GM04503 (cell line): ENCODE measurements at places on chromosomes 7 and 10.

DNA sequence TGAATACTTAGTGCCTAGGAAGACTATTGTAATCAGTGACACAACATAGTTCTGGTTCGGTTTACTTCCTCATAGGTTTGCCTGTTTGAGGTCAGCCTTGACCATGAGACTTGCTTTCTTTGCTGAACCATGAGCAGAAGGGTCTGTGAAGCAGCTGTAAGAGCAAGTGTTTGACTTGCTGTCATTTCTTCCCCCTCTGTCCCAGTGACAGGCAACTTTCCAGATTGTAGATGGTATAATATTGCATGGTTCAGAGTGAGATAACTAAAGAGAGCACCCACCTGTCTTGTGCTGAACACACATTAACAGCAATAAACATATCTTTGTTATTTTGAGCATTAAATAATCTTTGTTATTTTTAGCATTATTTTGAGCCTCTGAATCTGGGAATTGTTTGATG is 9.3 kb upstream of the RTKN2 start:
- no peak for DNase-seq

GRCh38 chr10:5655121-5655520 is 11.3 kb downstream of the ASB13 start:
- DNase-seq, result no peak

GRCh38 chr7:115722302-115722977 is 308.1 kb downstream of the TFEC start:
- DNase-seq, result no peak

- DNase-seq, result no peak
These were observed 553.3 kb downstream of the MDFIC start for GRCh38 chr7:115475206-115475605.

DNA sequence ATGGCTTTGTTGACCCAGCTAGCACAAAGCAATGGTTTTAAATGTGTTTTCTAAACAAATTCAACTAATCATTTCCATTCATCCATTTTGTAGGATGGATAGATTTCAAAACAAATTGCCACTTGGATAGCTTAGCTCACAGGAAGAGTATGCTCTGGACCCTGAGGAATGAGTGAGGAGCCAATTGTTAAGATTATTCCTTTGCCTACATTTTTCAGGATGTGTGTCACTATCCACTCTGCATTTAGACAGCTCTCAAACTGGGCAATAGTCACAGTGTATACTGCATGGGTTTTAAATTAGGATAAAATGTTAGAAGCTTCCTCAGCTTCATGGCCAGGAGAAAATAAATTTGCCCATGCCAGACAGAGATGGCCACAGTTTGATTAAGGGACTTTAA is 605.6 kb upstream of the TEX47 start:
- peak; percentile 1 for DNase-seq

GRCh38 chr7:2018569-2019460 is 213.9 kb downstream of the MAD1L1 start:
- DNase-seq, result peak; percentile 55

GRCh38 chr10:103668351-103669242 is 175.1 kb downstream of the NEURL1 start:
- DNase-seq, result no peak

GRCh38 chr7:42964293-42964692 is 32.1 kb downstream of the MRPL32 start:
- DNase-seq, result no peak

- DNase-seq, result no peak
These were observed 78.7 kb upstream of the EN2 start for GRCh38 chr7:155378959-155379871.

- DNase-seq, result no peak
These were observed 40.9 kb upstream of the HPS1 start for GRCh38 chr10:98487649-98488048.

GRCh38 chr10:102677331-102678067 is 33.2 kb downstream of the TRIM8 start:
- no peak for DNase-seq

DNA sequence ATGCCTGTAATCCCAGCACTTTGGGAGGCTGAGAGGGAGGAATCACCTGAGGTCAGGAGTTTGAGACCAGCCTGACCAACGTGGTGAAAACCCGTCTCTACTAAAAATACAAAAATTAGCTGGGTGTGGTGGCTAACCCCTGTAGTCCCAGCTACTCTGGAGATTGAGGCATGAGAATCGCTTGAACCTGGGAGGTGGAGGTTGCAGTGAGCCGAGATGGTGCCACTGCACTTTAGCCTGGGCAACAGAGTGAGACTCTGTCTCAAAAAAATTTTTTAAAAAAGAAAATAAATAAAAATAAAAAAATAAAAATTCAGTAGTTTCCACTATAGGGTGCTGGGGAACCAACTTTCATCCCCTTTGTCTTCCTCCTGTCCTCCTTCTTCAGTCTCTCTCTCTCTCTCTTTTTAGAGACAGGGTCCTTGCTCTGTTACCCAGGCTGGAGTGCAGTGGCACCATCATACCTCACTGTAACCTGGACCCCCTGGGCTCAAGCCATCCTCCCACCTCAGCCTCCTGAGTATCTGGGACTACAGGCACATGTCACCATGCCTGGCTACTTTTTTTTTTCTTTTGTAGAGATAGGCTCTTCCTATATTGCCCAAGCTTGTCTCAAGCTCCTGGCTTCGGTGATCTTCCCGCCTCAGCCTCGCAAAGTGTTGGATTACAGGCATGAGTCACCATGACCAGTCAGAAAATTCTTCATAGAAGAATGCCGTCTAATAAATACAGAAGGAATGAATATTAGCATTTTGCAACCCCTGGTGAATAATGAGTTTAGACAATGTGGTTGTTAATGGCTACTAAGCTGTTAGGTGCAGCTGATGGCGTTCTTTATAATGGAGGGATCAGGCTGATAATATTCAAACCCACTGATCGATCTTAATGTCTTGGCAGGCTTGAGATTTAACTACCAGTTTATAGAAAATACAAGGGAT is 20.6 kb downstream of the RBM20 start:
- DNase-seq, result peak; percentile 67

- DNase-seq, result no peak
These were observed 103.7 kb downstream of the HECTD2 start for GRCh38 chr10:91513598-91514424.

- no peak for DNase-seq
These were observed 66.8 kb downstream of the ADAM12 start for GRCh38 chr10:126321440-126321839.

DNA sequence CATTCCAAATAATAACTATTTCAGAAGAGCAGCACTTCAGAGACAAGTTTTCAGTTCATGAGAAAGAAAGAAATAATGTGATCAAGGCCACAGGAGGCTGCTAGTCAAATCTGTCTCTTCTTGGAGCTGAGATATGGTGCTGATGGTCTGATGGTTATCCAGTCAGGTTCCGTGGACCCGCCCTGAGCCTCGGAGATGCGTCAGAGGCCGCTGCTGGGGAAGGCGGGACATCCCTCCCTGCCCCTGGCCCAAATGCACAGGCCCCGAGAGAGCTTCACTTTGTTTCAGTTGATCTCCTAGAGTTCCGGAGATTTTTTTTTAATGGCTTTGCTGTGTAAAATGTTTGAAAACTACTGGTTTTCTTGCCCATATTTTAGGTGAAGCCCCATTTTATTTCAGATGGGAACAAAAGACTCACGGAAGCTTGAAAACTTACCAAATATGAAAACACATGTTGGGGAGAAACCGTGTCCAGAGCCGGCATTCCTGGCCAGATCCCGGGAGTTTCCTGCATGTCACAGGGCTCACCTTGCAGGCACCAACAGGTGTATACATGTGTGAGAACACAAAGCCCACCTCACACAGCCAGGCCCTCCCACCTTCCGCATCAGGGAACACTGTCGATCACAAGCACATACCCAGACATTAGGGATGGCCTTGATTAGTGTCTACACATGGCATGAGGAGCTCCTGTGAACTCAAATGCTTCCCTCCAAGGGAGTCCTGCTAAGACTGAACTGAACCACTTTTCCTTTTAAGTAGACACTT is 499.0 kb downstream of the TCERG1L start:
- DNase-seq, result no peak

DNA sequence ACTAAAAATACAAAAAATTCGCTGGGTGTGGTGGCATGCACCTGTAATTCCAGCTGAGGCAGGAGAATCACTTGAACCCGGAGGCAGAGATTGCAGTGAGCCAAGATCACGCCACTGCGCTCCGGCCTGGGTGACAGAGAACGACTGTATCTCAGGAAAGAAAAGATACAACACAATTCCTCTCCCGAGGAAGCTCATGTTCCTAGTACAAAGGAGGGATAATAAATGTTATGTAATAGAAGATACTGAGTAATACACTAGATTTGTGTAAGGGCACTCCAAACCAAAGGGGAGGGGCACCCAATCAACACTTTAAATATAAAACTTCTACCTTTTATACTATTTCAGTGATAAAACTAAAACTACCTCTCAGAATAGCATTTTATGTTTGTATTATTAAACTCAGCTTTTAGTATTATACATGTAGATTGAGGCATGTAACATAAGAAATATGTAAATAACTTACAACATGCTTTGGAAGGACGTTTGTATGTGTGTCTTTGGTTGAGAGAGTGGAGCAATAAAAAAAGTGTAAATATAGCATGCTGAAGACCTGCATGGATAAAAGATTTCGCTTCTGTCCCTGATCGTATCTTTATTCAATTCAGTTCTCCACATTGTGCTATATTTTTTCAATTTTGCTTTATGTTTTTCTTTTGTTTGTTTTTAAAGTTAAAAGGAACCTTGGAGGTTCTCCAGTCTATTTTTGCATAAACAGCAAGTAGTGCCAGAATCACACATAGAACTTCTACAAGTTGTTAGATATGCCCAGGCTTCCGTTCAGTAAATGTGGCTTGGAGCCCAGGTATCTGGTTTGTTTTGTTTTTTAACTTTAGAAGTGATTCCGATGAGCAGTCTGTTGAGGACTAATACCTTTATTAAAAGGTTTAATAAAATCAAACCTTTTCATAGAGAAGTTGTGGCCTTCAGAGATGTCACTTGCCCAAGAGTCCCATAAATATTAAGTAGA is 71.9 kb downstream of the WAC start:
- DNase-seq, result no peak

DNA sequence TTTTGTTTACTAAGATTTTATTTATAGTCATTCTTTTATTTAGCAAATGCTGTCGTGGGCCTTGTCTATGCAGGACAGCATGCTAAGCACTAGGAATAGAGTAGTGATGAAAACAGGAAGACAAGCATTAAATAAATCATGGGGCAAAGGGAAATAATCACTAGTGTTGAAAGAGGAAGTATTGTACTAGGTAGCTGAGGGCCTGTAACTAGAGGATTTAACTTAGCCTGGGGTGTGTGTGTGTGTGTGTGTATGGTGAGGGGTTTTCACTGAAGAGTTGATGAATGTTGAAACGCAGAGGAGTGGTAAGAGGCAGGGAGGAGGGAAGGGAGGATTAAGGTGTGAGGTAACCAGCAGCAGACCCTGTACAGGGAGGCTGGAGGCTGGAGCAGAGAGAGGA is 446.4 kb downstream of the SDK1 start:
- DNase-seq, result no peak

DNA sequence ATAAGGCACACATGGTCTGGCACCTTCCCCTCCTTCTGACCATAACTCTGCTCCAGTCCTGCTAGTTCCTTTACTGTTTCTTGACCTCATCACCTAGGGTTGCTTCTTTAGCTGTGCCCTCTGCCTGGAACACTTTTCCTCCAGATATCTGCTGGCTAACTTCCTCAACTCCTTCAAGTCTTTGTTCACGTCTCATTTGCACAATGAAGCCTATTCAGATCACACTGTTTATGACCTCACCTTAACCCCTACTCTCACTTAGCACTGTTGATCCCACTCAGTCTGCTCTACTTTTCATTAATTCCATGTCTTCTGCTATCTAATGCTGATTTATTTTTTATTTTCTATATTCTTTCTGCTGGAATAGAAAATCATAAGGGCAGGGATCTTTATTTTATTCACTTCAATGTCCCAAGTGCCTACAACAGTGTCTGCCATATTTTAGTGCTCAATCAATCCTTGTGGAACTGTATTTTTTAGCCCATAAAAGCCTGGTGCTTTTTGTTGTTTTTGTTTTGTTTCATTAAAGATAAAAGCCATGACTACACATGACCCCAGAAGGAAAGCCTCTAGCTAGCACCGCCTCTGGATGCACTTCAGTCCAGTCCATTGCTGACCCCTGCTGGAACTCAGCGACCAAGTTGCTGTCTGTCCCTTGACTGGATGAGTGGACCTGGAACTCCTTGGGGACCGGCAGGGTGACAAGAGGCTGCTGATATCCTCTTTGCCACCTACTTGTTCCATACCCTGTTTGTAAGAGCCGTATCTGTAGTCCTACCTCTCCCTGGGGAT is 12.3 kb downstream of the KLF14 start:
- peak; percentile 31 for DNase-seq
